M059J (cell line): ENCODE measurements at places on chromosomes 6 and 20. TPM values are rescaled to one million over a fixed set of nuclear protein-coding genes. Genes with fewer than 3 reads are reported as not detected.

- no peak for DNase-seq
Measured at GRCh38 chr6:86148586-86148985, 505.9 kb upstream of the SYNCRIP start.

DNA sequence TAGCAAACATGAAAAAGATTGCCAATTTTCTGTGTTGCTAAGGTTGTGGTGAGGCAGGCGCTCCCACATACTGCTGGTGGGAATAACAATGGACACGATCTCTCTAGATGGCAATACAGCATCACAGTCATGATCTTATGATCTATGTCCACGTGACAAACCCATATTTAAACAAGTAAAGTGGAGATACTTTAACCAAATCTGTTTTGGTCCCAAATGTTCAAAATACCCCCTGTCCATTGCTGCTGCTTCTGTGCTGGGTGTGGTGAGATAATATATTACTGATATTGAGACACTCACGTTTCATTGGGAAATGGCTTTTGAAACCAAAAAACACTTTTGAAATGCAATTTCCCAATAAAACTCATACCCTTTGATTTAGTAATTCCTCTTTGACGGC lies 23.0 kb downstream of the SIRPD start:
- DNase-seq, result peak; percentile 37

PDYN gene
- total RNA-seq, result not detected in 2 replicates

DNA sequence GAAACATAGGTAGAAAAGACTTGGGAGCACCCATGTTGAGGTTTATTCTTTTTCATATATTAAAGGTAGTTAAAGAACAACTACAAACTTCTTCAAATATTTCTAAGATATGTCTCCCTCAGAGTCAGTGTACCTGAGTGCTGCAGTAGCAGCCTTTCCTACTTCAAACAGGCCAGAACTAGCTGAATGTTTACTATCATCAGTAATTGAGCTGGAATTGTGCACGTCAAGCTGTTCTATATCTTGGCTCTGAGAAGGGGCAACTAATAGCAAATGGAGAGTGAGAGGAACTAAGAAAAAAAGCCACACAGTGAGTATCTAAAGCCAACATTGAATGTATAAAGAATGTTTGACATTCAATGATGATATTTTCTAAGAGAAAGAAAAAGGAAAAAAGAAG lies 21.7 kb downstream of the MTCL3 start:
- DNase-seq, result no peak

BMP6 gene
- total RNA-seq, result not detected in 2 replicates

GRCh38 chr20:37627767-37628130 lies 66.1 kb upstream of the CTNNBL1 start:
- DNase-seq, result no peak

CGA gene
- total RNA-seq, result 22.8 and 26.6 TPM in 2 replicates

- no peak for DNase-seq
Measured at GRCh38 chr6:55495277-55495676, 83.7 kb downstream of the HMGCLL1 start.
